ENCODE measurements at places on chromosomes 16 and 17.

DNA sequence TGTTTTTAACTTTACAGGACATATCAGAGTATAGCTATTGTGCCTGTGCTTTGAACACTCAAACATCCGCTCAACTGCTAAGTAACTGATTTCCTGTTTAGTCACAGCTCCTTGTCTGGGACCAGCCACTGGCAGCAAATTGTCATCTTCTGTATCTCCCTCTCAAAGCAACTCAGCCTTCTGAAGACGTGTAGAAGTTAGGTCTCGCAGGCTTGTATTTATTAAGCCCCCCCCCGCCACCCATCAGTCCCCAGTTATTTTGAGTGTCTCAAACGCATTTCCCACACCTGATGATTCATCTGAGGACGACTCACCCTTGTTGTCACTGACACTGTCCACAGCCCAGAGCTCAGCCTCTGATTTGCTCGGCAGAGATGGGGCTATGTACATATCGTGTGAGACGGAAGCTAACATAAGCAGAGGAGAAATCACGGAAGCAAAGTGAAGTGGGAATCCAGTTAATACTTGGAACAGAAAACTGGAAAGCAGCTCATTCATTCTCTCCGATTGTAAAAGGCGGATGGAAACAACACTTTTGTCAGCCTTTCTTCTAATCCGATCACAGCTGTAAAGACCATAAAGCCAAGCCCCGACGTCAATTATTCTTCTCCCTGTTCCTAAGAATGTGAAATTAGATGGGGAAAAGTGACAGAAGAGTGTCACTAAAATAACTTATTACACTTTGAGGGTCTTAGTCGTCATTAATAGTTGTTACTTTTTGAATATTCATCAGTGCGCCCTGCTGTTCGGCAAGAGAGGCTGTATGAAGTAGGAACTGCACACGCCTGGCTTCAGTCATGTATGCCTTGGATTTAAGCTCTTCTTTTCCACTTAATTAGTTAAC is 64.2 kb downstream of the PITPNC1 start:
- DNase-seq = no peak

DNA sequence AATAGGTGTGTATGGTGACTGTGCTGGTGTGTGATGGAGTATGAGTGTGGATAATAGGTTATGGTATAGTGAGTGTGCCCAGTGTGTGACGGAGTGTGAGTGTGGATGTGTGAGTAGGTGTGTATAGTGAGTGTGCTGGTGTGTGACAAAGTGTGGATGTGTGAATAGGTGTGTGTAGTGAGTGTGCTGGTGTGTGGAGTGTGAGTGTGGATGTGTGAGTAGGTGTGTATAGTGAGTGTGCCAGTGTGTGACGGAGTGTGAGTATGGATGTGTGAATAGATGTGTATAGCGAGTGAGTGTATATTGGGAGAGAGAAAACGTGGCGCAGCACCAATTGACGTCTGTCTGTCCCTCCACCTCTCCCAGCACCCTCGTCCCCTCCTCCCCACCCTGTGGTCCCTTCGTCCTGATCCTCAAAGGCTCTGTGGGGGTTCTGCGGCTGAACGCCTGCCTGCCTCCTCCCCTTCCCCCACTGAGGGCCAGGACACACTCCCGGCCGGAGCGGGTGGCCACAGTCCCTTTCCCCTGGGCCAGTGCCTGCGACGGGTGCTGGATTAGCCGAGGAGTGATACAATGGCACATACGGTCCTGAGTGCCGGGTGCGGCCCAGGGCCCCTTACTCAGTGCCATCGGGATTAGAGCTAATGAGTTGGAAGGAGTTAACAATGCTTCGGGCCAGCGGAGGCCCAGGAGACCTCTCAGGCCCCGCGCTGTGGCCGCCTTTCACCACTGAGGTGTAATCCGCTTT is 160.0 kb downstream of the MRM1 start:
- no peak for DNase-seq

DNA sequence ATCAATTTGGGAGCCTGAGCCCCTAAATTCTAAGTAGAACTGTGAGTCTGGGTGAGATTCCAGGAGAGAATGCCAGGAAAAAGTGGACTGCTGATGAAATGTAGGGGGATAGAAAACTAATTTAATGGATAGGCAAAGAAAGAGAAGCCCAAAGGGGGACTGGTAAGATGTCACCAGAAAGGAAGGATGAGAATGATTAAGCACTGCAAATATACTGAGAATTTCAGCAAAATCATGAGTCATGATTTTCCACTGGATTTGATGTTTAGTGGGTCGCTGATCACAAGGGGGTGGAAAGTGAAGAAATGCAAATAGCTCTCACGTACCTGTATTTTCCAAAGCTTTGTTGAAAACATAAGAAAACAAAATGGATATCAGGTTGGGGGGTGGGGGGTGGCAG is 201.8 kb downstream of the SLC39A11 start:
- no peak for DNase-seq

DNA sequence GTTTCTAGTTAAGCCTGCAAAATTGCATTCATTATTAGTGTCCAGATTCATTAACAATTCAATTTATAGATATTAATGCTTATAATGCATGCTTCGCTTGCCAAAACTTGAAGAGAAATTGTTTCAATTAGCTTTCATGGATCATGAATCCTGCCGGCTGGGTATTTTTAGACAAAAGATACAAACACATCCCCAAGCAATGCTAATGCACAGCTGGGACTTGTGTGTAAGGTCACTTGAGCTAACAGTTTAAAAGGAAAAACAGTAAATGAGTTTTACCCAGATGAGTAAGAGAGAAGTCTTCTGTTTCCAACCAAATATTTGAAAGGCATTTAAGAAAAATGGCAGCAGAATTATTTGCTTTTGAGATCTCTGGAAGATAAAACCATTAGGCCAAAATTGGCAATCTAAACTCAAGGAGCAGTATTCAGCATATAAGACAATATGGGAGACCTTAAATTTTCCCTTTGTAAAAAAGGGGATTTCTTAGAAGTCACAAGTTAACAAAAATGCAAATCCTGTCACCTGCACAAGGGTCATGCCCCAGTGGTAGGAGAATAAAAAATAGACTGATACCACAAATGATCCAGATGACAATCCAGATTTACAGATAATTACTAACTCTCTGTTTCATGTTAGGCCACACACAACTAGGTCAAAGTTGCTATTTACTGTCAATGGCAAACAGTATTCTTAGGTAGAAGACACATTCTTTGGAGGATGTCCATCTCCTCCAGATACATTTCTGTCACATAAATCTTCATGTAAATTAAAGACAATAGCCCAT is 418.4 kb upstream of the PMFBP1 start:
- DNase-seq = no peak

GRCh38 chr17:19723964-19724363 is 7.6 kb upstream of the SLC47A2 start:
- DNase-seq = no peak

- DNase-seq = no peak
Observed at GRCh38 chr16:57988929-57989328, 11.5 kb downstream of the ZNF319 start.

GRCh38 chr16:54407596-54407995 is 121.0 kb upstream of the IRX3 start:
- DNase-seq = no peak

DNA sequence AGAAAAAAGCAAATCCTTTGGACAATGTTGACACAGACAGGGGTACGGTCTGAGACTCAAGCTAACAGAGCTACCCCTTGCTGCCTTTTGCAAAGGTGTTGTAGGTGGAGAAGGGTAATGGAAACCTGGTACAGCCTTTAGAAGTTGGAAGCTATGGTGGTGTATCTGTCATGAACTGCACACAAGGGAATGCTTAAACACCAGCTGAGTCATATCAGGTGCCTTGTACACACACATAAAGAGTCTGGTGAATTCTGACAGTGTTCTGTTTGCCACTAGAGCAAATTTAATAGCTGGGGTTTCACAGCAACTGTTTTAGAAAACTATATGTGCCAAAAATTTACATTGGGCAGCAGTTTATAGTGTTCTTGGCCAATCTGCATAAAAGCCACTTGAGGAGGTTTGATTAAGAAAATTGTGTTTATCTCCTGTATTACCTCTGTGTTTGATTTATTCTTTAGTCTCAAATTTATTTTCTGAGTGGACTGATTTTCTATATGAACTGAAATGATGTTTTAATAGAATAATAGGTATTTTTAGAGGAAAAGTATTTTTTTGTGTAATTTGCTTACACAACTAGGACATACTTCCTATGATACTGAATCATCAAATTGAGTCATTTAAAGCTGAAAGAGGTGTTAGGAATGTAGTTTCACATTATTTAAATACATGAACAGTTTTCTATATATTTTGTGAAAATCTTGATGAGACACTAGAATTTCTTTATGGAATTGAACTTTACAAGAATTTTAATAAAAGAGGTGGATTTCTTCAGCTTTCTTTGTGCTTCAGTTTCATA is 136.9 kb downstream of the MAP2K6 start:
- no peak for DNase-seq

DNA sequence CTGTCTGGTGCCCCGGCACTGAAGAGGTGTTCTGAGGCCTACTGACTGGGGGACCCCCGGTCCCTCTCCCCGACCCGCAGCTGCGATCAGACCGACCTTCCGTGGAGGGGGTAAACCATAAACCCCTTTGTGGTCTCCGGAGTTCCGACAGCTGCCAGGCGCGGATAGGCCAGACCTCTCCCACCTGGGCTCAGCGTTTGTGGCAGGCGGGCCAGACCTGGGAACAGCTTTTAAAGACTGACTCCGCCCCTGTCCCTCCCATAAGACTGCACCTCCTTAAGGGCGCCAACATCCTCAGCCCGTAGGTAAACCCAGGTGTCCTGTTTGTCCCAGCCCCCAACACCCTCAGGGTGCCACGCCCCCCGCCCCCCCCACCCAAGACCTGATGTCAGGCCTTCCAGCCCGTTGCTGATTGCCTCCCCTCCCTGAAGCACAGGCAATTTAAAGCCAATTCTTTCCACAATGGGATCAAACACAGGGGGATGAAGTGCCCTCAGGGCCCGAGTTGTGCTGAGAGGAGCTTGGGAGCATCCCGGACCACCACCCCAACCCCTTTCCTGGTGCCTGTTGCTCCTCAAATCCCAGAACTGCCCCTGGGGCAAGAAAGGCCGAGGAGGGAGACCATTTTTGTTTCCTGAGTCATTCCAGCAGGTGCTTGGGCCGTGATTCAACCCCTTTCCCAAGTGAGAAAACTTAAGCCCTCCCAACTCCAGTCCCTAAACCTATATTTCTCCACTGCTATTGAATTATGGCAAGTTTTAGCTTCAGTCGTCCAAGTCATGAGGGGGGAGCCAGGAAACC is at the start of gene SOX15:
Gene SOX15 (minus strand): TSS at position 204 of the 801 bp plus-strand sequence. CDS start 418 bp downstream, outside the sequence.
- no peak for DNase-seq

DNA sequence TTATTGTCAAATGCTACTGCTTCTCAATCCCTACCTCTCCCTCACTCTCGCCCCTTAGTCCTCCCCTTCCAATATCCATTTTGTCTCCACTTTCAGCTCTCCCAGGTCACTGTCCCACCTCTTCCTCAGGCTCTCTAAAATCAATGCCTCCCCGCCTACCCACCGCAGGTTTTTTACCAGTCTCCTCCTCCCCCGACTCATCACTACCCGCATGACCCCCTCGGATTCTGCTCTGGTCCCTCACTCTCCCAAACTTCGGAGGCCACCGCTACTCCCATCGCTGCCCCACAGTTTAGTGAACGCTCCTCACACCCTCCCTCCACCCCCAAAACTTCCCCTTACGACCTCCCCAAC is 513 bp downstream of the CRLF3 start:
- no peak for DNase-seq

DNA sequence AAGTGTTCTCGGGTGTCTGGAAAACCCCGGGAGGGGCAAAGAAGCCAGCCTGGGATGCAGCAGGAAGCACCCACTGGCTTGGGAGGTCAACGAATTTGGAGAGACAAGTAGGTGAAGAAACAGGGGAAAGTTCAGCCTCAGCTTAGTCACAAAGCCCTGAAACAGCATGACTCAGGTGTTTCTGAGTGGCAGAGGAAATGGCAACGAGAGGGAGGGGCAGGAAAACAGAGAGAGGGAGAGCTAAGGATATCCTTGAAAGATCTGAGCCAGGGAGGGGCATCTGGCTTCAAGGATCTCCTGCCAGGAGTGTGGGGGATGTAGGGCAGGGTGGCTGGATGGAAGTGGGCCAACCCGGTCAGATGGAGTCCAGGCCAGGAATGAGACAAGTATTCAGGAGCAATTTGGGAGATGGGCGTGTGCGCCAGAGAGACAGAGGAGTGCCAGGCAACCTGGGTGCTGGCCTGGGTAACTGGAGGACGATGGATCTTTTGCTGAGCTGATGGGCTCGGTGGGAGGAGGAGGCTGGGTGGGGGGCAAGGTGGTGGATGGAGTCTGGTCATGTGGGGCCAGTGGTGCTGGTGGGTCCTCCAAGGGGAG is 27.2 kb downstream of the ABCC3 start:
- DNase-seq = no peak

DNA sequence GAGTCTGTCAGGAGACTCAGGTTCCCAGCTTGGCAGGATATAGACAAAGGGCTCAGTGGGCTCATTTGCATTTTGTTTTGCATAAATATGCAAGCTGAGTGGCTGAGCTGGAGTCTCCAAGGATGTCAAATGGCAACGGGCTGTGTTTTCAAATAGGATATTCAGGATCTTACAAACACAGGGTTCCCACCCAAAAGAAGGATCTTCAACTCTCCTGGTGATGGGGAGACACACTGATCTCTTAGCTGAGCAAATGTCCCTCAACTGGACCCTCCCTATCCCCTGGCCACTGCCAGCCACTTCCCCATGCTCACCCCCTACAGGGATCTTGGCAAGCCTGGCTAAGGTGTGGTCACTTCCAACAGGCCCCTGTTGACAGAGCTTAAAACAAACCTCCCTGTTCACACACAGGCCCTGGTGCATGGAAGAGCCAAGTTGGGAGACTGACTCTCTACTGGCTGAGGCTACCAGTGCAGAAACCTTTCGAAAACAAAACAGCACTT is 61.6 kb downstream of the SOX9 start:
- DNase-seq = no peak

GRCh38 chr17:6393351-6393952 is 41.5 kb downstream of the AIPL1 start:
- DNase-seq = no peak

DNA sequence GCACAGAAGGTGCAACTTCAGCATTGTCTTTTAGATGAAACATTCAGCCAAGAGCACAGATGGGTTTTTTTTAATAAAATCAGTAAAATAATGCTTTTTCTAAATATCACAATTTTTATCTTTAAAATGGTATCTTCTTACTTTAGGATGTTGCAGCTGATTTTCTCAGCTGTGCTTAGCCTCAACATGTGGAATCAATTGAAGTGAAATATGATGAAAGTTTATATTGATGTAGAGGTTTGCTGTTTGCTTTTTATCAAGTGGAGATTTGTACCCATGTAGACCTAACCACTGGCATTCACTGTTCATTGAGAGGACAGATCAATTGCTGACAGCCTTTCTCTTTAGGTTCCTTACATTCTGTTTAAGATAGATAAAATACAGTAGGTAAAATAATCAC is 107.8 kb downstream of the CYB561 start:
- DNase-seq = no peak

GRCh38 chr17:77596491-77597417 is 361.7 kb upstream of the TNRC6C start:
- no peak for DNase-seq
